ENCODE measurements at places on chromosomes 12 and 14.

DNA sequence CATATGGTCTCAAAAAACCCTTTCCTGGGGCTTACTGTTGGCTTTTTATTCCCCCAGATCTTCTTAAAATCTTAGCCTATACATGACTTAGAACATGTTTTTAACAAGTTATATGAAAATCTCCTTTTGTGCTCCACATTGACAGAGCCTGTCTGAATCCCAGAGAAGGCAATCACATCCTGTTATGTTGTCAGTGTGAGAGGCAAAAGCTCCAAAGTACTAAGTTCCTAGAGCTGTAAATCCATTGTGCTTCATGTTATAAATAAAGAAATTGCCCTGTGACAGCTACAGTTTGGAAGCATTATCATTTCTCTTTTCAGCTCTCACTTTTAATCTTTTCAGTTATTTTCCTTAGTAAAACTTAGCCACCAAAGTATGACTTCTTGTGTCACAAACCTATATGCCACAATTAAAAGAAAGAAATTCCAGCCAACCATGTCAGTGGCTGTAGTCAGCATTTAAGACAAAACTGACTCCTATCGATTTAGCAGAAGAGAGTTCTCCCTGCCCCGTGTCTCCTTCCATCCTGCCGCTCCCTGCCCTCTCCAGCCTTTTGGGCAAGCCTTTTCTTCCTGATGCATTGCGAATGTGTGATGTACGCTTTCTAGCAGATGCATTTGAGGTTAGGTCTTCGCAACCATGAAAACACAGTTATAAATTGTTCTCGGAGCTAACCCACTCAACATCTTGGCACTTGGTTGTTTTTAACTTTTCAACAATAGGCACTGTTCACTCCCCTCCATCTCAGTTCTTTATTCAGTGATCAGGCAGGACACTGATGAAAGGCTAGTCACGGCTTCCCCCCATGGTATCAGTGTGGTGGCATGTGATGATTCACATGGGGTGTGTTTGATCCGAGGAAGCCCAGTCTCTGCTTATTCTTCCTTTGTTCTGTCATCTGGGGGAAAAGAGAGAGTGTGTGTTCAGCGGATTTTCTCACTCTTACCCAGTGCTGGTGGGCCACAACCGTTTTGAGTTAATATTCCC, 143.5 kb downstream of the SSPN start:
- DNase-seq, result no peak

DNA sequence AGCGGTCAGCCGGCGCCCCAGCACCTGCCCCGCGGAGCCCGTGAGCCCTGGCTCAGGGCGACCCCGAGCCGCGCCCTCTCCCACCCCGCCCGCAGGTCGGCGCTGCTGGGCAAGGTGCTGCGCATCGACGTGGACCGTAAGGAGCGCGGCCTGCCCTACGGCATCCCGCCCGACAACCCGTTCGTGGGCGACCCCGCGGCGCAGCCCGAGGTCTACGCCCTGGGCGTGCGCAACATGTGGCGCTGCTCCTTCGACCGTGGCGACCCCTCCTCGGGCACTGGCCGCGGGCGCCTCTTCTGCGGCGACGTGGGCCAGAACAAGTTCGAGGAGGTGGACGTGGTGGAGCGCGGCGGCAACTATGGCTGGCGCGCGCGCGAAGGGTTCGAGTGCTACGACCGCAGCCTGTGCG, 14.4 kb downstream of the HHIPL1 start:
- DNase-seq, result no peak

DNA sequence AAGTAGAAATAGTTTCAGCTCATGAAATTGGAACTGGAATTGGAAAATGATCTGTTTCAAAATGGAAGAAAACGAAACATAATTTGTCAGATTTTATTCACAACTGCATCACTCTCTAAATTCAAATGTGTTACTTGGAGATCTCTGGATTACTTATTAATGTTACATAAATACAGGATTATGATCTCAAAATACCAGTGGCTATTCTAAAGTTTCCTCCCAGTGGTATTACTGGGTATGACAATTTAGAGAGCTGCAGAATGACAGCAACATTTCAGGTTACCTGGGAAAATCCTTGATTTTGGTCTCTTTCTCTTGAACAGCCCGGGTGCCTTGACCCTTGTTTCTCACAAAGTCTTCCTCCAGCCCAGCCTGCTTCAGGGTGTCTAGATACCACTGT, 14.2 kb downstream of the FAM161B start:
- DNase-seq, result no peak

- no peak for DNase-seq
Measured at GRCh38 chr14:78341827-78342389, 171.7 kb downstream of the NRXN3 start.

Data from stimulated activated CD8-positive, alpha-beta memory T cell treated with anti-CD3 and anti-CD28 coated beads, Interleukin-7, amount 100 ng/mL, for 48 hours (primary cell).